ENCODE measurements at places on chromosomes 16 and 17.

DNA sequence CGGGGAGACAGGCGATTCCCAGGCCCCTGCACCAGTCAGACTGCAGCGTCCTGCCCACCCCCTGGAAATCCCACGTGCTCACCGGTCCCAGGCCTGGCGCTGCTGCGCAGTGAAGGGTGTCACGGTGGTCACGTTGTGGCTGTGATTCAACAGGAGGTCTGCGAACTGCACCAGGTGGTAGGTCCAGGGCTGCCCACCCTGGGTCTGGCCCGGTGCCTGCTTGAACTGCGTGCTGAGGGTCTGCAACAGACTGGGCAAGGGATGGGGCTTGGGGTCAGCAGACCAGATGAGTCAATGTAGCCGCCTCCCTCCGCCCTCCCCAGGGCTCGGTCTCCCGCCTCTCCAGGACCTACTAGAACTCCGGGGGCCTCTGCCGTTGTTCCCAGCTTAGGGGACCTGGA is 7.1 kb downstream of the MYBBP1A start:
- no peak for DNase-seq

DNA sequence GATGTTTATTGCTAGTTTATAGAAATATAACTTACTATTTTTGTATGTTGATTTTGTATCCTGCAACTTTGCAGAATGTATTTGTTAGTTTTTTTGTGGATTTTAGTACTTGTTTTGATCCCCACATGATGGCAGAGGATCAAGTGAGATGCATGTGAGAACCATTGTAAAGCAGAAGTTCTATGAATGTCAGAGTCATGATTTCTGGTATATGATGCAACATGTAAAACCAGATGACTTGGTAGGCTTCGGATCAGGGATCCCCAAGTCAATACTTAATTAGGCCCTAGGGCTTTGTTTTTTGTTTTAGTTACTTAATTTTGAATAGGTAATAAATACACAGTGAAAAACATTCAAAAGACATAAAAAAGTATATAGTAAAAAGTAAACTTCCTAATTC is 45.8 kb downstream of the ESRP2 start:
- no peak for DNase-seq

DNA sequence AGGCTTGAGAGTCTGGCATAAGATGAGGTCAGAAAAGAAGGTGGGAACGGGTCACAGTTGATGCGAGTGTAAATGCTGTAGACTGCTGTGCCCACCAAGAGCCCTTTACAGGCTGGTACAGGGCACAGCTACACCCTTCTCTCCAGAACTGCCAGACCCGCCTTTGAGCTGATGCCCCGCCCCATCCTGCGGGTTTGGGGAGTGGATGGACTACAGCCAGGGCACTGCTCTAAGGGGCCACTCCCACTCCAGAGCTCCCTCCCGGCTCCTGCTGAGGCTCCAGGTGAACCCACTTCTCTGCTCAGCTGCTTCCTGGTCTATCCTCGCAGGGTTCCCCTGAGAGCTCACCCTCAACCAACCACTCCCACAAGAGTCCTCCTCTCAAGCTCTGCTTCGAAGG is 12.3 kb downstream of the MEIOB start:
- no peak for DNase-seq

DNA sequence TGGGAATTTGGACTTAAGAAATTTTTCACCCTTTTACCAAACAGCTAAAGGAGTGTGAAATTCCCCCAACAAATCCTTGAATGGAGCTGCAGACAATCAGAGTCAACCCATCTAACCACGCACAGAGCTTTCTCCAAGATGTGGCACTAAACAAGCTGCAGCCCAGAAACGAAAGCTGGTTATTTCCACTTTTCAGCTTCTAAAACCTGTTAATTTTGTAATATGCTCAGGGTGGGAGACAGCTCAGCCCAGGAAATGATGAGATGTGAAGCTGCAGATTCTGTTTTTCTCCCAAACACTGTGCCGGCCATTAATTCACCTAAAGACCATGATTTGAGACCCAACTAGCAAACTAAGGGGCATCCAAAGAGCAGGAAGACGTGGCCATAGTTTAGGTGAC is 33.2 kb upstream of the ABR start:
- no peak for DNase-seq

GRCh38 chr16:46783800-46784199 is 35.7 kb upstream of the MYLK3 start:
- DNase-seq: no peak

DNA sequence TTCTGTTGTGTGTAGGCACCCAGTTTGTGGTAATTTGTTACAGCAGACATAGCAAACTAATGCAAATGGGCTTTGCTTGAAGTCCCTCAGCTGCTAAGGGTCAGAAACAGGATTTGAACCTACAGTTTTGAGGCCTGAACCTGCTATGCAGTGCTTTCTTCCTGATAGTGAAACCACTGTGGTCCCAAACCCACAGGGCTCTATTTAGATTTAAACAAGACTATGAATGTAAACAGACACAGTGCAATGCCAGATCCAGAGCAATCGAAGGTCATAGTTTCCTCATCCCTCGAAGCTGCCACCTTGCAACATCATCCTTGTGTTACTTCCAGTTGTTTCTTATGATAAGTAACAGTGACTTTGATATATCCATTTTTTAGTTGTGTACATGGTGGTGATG is 630.2 kb downstream of the WWOX start:
- no peak for DNase-seq

GRCh38 chr17:77889866-77890760 is 68.4 kb upstream of the TNRC6C start:
- no peak for DNase-seq

DNA sequence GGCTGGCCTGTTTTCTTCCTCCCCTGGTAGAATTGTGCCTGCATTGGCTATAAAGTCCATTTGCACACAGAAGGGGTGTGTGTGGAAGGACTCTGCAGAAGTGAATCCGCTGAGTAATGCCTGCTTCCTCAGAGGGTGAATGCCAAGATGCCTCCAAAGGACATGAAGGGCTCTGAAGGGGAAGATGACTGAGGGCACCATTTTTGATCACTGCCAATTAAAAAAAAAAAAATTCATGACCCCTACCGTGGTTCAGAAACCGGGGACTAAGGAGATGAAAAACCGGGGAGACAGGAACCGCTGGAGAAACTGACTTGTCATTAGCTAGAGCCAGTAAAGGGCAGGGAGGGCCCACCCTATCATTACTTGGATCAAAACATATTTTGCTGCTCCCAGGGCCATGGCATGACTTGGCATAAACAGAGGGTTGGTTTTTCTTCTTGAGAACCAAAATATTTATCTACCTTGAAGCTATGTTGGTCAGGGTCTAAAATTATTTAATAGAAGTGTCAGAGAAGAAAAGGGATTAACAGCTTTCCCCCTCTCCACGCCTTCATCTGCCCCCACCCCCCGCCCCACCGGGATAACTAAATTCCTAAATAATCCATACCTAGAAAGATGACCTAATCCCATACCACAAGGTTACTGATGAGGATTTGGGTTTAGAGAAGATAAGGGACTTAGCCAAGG is 3.6 kb upstream of the USP7 start:
- DNase-seq: no peak

GRCh38 chr16:24367186-24367710 is 111.1 kb downstream of the CACNG3 start:
- no peak for DNase-seq

- no peak for DNase-seq
These were observed 399.8 kb upstream of the SALL1 start for GRCh38 chr16:51550800-51551347.

DNA sequence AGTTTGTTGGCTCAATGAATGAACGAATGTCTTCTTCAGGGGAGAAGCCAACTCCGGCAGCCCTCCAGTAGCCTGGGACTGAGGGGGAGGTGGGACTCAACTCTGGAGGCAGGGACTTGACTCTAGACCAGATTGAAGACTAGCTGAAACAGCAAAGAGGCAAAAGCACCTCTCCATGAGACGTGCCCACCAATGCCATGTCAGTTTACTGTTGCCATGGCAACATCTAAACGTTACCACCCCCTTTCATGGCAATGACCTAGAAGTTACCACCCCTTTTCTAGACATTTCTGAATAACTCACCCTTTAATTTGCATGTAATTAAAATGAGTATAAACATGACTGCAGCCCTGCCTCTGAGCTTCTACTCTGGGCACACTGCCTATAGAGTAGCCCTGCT is 91.8 kb downstream of the ASIC2 start:
- no peak for DNase-seq

GRCh38 chr17:54793271-54793670 is 107.4 kb upstream of the TOM1L1 start:
- DNase-seq: no peak
